ENCODE measurements at places on chromosomes 16 and 17.
A peak's percentile ranks its signal among the peaks of the same experiment; 100 is the strongest.

DNA sequence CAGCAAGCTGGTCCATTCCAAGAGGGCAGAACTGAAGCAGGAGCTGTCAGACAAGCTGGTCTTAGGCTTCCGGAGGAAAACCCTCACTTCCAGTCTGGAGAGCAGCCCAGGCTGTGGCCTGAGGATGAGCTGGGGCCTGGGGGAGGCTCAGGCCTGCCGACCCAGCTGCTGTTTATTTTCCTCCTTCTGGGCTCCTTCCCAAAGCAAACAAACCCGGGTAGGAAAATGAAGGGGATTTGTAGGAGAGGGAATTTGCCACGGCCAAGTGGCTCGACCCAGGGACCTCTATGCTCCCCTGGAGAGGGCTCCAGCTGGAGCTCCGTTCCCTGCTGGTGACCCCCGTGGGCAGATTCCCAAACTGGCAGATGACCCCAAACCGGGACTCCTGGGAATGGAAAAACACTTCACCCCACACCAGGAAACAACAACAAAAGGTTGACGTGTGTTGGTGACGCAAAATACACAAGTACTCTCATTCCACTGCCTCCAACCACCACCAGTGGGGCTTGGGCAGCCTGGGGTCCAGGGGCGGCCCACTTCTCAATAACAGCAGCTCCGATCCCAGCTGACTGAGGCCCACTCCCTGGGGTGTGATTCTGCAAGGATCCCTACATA is 8.8 kb downstream of the JUP start:
- DNase-seq = no peak

- DNase-seq = no peak
These were observed 5.9 kb downstream of the CORO7 start for GRCh38 chr16:4410335-4411075.

DNA sequence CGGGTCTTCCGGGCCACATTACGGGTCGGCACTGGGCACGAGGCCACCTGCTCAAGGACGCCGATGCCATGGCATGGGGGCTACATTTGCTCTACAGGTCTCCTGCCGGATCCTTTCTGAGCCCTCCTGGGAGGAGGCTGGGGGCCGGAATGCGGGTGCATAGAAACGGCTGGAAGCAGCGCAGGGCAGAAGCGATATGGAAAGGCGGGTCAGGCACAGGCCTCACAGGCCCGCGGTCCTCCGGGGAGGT is 28.4 kb downstream of the AXIN1 start:
- DNase-seq = no peak

- no peak for DNase-seq
These were observed 21.2 kb downstream of the CRISPLD2 start for GRCh38 chr16:84840687-84841627.

GRCh38 chr17:73683771-73684170 is 39.5 kb upstream of the SDK2 start:
- no peak for DNase-seq

- no peak for DNase-seq
These were observed 1217.8 kb downstream of the CDH8 start for GRCh38 chr16:60818465-60818864.

GRCh38 chr16:22161999-22162655 is at the start of gene SDR42E2:
TSS of gene SDR42E2 (plus strand) at chr16:22162506. CDS start at chr16:22165583, 3,077 bp downstream.
- peak; percentile 46 for DNase-seq

GRCh38 chr16:85909932-85910853 is 11.2 kb downstream of the IRF8 start:
- DNase-seq = no peak

DNA sequence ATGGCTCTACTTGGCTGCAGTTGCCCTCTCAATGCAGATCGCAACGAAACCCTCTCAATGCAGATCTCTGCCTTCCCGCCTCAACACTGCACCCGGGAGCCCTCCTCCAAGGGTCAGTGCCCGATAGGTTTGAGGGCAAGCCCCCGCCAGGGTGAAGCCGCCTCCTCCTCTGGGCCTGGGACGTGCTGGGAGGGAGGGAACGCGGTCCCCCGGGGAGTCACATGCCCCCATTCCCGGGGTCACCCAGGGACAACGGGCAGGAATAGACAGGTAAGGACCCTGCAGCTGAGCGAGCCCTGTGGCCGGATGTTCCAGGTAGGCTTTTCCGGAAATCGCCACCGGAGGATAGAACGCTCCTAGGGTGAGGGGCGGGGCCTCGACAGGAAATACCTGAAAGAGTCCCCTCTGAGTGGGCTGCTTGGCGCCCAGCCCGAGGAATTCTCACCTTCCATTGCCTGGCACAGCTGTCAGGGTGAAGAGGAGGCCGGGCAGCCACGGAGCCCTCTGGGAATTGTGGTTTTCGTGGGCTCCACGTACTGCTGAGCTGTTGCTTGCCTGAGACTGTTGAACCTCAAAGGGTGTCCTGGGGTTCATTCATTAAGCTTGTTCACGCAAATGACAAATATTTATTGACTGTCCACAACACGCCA is 12.8 kb downstream of the ZNF174 start:
- no peak for DNase-seq

DNA sequence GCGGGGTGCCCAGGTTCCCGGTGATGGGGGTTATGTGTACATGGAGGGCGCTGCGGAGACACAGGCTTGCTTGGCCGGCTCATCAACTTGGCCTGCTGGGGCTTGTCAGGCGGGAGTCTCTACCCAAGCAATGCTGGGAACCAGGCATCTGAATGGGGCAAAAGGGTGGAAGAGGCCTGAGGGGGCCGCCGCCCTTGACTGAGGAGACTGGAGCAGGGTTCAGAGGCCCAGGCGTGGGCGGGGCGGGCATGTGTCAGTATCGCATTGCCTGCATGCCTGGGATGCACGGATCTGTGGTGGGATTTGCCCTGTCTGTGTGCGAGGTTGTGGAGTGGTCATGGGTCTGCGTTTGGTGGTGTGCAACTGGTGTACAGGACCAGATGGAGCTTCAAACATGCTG is 21.1 kb downstream of the ARHGAP23 start:
- DNase-seq = no peak

GRCh38 chr16:84526794-84527531 is 22.5 kb upstream of the MEAK7 start:
- DNase-seq = no peak

DNA sequence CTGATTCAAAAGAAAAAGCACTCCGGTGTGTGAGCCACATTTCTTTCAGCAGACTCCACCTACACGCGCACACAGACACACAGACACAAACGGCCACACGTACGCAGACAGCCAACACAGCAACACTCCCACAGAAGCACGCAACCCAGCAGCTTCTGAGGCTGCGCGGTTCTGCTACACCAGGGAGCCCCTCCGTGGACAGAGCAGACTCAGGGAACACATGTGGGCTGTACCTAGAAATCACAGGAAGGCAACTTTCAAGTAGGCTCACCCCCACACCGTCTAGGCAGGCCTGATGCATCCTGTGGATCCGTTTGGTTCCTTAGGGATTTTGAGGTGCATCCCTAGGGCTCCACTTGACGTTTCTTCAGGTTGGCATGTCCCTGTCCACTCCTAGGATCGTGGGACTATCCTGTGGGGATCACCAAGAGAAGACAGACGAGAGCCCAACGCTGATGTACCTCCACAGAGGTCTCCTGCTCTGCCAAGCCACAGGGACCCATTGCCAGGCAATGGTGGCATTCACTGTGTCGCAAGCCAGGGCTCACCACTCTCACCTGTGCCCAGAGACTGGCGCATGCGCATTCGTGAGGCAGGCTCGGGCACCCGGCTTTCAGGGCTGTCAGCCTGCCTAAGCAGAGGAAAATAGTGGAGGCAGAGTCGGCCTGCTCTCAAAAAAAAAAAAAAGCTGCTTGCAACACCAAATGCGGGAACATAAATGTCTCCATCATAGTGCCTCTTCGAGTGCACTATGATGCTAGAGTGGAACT is 2333.3 kb downstream of the TP53TG3F start:
- DNase-seq = no peak

- no peak for DNase-seq
These were observed 34.9 kb upstream of the CACNG5 start for GRCh38 chr17:66799849-66800537.

- DNase-seq = peak; percentile 49
These were observed 83.8 kb upstream of the CCL2 start for GRCh38 chr17:34171245-34171818.
